ENCODE measurements at places on chromosomes 4 and X. TPM values are rescaled to one million over a fixed set of nuclear protein-coding genes. Genes with fewer than 3 reads are reported as not detected.

The TLR1 gene
- 1.8 TPM for total RNA-seq

The DOK7 gene
- total RNA-seq, result not detected

The COL4A5 gene
- total RNA-seq, result not detected

The LUZP4 gene
- total RNA-seq, result not detected

The EREG gene
- total RNA-seq, result not detected

The RNF212 gene
- 0.87 TPM for total RNA-seq

The STATH gene
- total RNA-seq, result not detected

The CENPVL1 gene
- total RNA-seq, result not detected

The EXOC1L gene
- not detected for total RNA-seq

DNA sequence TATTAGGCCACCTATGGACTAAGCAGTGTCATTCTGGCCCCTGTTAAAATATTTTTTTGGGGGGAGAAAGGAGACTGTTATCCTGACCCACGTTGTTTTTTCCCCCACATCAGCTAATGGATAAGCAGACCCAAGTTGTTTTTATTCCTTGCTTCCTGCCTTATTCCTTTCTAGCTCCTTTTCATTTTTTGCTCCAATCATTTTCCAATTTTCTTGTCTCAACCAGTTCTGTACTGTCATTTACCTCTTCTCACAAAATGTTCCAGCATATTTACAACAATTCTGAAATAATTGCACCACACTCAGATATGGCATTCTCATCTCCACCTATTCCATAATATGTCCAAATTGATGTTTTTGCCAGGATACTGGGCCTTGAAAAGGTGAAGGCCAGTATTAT is 150.3 kb downstream of the NEXMIF start:
- no peaks in the 10 kb centered on the region for H3K36me3 ChIP-seq
- no peaks in the 10 kb centered on the region for H3K27me3 ChIP-seq
- no peak overlapping the region for H3K27ac ChIP-seq
- H3K4me1 ChIP-seq, result no peaks in the 10 kb centered on the region

DNA sequence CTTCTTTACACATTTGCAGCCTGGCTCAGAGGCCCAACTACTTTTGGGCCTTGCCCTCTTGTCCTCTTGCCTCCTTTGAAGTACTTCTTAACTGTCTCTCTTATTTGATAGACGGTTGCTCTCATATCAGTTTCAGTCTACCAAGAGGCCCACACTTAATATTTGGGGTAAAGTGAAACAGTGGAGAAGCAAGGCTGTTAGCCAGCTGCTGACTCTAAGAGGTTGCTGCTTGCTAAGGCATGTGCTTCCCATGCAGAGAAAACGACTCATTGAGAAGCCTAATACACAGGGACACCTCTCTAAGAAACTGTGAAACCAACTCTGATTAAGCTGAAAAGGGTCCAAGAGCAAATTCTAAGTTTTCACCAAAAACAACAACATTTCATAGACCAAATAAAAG is 94.6 kb downstream of the PPP3CA start:
- no peak for DNase-seq
- no peak overlapping the region for H3K27ac ChIP-seq
- H3K27me3 ChIP-seq, result no peaks in the 10 kb centered on the region

DNA sequence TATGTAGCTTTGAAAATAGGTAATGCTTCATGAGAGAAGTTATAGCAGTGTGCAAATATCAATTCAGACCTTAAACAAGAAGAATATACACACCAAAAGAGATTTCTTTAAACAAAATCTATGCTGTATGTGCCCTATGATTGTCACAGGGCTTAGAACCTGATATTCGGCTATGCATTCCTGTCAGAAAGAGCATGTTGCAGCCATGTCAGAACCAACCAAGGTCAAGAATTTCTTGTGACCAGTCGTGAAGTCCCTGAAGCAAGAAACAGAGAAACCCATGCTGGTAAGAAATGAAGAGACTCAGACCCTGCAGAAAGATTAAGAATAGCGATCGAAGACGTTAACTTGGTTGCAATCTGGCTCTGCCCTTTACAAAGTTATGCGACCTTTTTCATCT is 210.3 kb upstream of the SPIN4 start:
- H3K4me1 ChIP-seq, result peaks cover 15% of the 10 kb centered on the region
- H3K36me3 ChIP-seq, result peaks cover 8% of the 10 kb centered on the region

DNA sequence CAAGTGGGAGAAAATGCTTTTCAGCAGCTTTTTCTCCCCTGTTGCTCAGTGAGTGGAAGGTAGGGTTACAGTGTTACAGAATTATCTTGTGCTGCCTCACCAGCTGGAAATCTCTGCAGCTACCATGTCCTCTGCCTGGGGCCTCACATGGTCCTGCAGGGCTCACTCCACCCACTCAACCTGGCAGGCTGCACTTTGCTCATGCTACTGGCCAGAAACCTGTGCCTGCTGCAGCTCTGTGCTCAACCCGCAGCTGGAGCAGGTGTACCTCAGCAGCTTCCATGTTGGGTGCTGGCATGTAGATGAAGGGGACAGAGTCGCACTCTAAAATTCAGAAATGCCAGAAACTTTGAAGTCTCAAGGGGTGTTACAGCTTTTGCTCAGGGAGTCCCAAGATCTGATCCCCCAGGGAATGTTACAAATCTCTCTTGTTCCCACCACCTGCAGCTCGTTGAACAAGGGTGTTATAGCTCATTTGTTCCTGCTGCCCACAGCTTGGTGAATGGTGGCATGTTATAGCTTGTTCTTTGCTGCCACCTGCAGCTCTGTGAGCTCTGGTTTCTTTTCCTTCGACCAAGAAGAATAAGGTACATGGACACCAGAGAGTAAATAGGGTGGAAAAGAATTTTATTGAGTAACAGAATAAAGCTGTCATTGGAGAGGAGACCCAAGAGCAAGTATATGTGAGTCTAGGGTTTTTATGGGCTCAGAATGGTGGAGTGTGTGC is 845.8 kb downstream of the TECRL start:
- no peaks in the 10 kb centered on the region for H3K4me1 ChIP-seq
- H3K4me3 ChIP-seq, result no peak overlapping the region
- DNase-seq, result no peak
- no peaks in the 10 kb centered on the region for H3K36me3 ChIP-seq
- no peaks in the 10 kb centered on the region for H3K27me3 ChIP-seq
- no peak overlapping the region for H3K27ac ChIP-seq

DNA sequence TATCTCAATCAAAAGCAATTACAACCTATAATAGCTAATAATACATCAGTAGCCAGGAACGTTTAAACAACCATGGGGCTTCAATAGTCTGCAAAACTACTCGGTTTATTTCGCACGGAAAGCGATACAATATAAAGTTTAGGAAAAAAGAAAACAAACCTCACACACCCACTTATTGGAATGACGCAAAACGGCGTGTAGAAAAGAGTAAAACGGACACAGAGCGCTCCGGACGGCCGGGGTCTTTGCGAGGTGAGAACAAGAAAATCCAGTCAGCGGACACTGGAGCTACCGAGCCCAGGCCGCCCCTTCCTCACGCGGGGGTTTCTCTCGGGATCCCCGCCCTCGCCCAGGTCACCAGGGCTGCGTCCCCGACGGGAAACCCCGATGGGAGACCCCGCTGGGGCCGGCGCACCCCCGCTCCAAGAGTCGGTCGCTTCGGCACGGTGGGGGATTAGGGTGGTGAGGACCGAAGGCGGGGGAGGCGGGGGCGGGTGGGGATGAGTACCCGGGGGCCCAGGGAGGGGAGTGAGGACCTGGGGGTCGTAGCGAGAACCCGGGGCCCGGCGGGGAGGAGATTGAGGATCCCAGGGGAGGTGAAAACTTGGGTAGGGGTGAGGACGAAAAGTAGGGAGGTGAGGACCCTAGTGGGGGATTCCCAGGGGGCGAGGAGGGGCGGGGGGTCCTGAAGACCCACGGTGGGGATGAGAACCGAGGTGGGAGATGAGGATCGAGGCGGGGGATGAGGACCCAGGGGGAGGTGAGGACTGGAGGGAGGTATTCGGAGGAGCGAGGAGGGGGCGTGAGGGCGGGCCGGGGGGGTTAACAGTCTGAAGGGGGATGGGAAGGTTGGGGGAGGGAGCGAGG is 737 bp downstream of the NELFA start:
- H3K4me3 ChIP-seq, result peak overlapping the region; percentile 88
- peaks cover 34% of the 10 kb centered on the region for H3K4me1 ChIP-seq
- peak overlapping the region; percentile 83 for H3K27ac ChIP-seq
- H3K36me3 ChIP-seq, result peaks cover 15% of the 10 kb centered on the region
- no peak for DNase-seq
- H3K27me3 ChIP-seq, result no peaks in the 10 kb centered on the region

GRCh38 chrX:66022632-66023384 is 17.1 kb downstream of the VSIG4 start:
- no peaks in the 10 kb centered on the region for H3K36me3 ChIP-seq
- H3K4me1 ChIP-seq, result peaks cover 37% of the 10 kb centered on the region
- H3K27me3 ChIP-seq, result no peaks in the 10 kb centered on the region

GRCh38 chrX:21156632-21157031 is 217.6 kb upstream of the CNKSR2 start:
- H3K4me3 ChIP-seq, result no peak overlapping the region
- H3K27me3 ChIP-seq, result no peaks in the 10 kb centered on the region
- H3K27ac ChIP-seq, result no peak overlapping the region

DNA sequence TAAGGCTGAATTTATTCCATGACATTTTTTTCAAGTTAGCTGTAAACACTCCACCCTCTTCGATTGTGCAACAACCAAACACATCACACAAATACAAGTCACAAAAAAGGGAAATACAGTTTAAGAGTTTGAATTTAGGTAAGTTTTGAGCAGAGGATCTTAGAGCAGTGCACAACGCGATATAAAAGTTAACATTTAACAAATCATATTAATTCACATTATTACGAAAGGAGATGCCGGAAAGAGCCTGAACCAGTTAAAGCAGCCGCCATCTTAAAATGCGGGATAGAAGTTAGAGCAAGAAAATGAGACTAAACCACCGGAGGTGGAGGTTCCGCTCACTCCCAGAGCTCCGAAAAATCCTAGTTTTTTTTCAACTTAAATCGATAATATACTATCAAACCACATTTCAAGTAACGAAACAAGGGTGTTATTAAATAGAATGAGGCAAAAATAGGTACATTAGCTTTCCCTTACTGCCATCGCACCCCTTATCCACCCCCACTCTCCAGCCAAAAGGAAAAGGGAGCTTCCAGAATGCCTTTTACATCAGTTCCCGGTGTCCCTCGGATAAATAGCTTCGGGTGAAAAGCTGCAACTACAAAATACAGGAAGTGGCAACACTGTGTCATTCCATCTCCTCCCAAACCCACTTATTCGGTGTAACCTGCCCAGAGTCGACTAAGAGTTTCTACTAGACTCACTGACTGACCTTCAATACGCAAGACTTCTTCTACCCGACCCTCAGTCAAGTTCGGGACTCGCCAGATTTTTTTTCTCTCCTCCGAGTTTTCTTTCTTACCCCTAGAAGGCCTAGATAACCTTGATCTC is 1.9 kb downstream of the UBE2D3 start:
- H3K27ac ChIP-seq, result no peak overlapping the region
- H3K4me1 ChIP-seq, result peaks cover 39% of the 10 kb centered on the region
- H3K36me3 ChIP-seq, result peaks cover 38% of the 10 kb centered on the region
- DNase-seq, result peak; percentile 65
- H3K4me3 ChIP-seq, result no peak overlapping the region
- H3K27me3 ChIP-seq, result no peaks in the 10 kb centered on the region

GRCh38 chrX:43573441-43574015 is 82.6 kb upstream of the MAOA start:
- no peak for DNase-seq
- H3K4me1 ChIP-seq, result no peaks in the 10 kb centered on the region
- no peak overlapping the region for H3K27ac ChIP-seq
- no peak overlapping the region for H3K4me3 ChIP-seq
- H3K36me3 ChIP-seq, result no peaks in the 10 kb centered on the region

DNA sequence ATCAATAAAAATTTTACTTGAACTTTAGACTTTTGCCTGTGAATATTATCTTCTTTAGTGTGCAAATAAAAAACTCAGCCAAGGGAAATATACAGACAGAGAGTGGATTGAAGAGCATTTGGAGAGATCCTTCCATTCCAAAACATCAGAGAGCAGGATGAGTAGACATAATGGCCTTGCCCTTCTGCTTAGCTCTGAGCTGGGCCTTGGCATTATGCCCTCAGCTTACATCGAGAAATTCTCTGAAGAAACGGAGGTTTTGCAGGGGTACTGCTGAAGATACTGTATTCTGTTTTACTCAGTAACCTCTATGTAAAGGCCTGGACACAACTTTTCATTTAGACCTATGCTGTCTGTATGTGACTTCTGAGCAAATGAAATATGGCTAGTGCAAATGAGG is 317.4 kb downstream of the STIM2 start:
- H3K36me3 ChIP-seq, result no peaks in the 10 kb centered on the region
- H3K27me3 ChIP-seq, result no peaks in the 10 kb centered on the region
- DNase-seq, result no peak
- H3K4me3 ChIP-seq, result no peak overlapping the region

DNA sequence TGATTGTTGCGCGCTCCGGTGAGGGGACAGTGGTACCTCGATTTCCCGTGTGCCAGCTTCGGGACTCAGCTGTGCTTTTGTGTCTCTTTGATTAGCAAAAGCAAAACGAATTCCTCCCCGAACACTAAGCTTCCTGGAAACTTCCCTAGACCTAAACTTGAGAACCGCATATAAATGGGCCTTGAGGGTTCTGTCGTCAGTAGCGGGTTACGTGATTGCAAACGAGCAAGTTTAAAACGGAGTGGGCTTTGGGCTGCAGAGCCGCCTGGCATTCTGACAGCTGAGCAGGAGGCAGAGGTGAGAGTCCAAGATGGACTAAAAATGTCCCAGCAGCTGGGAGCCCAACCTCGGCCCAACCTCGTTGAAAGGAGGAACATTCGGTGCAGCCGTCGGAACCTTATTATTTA is 1.2 kb upstream of the TAPT1 start:
- peak overlapping the region; percentile 96 for H3K27ac ChIP-seq
- DNase-seq, result peak; percentile 13
- peaks cover 66% of the 10 kb centered on the region for H3K4me1 ChIP-seq
- peaks cover 13% of the 10 kb centered on the region for H3K36me3 ChIP-seq
- peak overlapping the region; percentile 94 for H3K4me3 ChIP-seq

- H3K4me1 ChIP-seq, result peaks cover 15% of the 10 kb centered on the region
- no peaks in the 10 kb centered on the region for H3K36me3 ChIP-seq
- no peaks in the 10 kb centered on the region for H3K27me3 ChIP-seq
- no peak overlapping the region for H3K27ac ChIP-seq
- no peak overlapping the region for H3K4me3 ChIP-seq
- no peak for DNase-seq
Observed at GRCh38 chrX:19906293-19906692, 18.9 kb upstream of the SH3KBP1 start.

- DNase-seq, result no peak
- no peaks in the 10 kb centered on the region for H3K4me1 ChIP-seq
- H3K36me3 ChIP-seq, result no peaks in the 10 kb centered on the region
- no peak overlapping the region for H3K4me3 ChIP-seq
- no peaks in the 10 kb centered on the region for H3K27me3 ChIP-seq
- no peak overlapping the region for H3K27ac ChIP-seq
Observed at GRCh38 chr4:152972821-152973628, 36.9 kb downstream of the FHDC1 start.

- no peak overlapping the region for H3K4me3 ChIP-seq
- DNase-seq, result no peak
- peaks cover 10% of the 10 kb centered on the region for H3K4me1 ChIP-seq
- H3K27ac ChIP-seq, result no peak overlapping the region
- H3K36me3 ChIP-seq, result peaks cover 11% of the 10 kb centered on the region
Observed at GRCh38 chr4:128917781-128918180, 108.3 kb downstream of the JADE1 start.

GRCh38 chr4:173488656-173489055 is 41.4 kb downstream of the HAND2 start:
- DNase-seq, result no peak
- H3K36me3 ChIP-seq, result no peaks in the 10 kb centered on the region
- H3K27me3 ChIP-seq, result peaks cover 2% of the 10 kb centered on the region
- H3K27ac ChIP-seq, result no peak overlapping the region

- no peaks in the 10 kb centered on the region for H3K27me3 ChIP-seq
- no peak overlapping the region for H3K27ac ChIP-seq
- no peaks in the 10 kb centered on the region for H3K4me1 ChIP-seq
- no peaks in the 10 kb centered on the region for H3K36me3 ChIP-seq
- no peak overlapping the region for H3K4me3 ChIP-seq
- DNase-seq, result no peak
Observed at GRCh38 chr4:171235521-171235920, 577.7 kb upstream of the GALNTL6 start.

All from activated CD4-positive, alpha-beta memory T cell treated with anti-CD3 and anti-CD28 coated beads for 36 hours (primary cell).